ENCODE measurements at places on chromosomes 11 and 22.

DNA sequence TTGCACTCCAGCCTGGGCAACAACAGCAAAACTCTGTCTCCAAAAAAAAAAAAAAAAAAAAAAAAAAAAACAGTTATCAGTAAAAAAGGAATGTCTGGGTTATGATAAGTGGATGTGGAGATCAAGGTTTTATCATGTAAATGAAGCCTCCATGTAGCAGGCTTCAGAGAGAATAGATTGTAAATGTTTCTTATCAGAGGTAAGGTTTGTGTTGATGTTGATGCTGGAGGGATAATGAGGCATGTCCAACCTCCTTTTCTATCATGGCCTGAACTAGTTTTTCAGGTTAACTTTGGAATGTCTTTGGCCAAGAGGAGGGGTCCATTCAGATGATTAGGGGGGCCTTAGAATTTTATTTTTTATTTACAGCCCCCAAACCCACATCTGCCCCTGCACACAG lies 35.4 kb upstream of the TREH start:
- DNase-seq = no peak

- no peak for DNase-seq
Measured at GRCh38 chr22:17954200-17954859, 70.0 kb downstream of the MICAL3 start.

- no peak for DNase-seq
Measured at GRCh38 chr22:26642465-26643417, 14.6 kb upstream of the MIAT start.

DNA sequence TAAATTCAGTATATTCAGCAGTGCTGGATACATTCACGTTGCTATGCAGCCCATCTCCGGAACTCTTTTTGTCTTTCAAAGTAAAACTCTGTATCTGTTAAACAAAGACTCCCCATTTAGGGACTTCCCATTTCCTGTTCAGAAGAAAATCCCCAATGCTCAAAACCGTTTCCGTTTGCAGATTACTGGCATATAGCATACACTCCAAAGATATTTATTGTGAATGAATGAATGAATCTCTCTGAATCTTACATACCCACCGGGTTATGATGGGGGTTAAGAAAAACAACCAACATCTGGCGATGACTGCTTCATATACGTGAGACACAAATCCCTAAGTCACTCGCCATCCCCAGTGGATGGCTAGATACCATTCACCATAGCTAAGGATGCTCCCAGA lies 1.6 kb downstream of the THY1 start:
- no peak for DNase-seq

- DNase-seq = no peak
Measured at GRCh38 chr11:126890561-126890960, 110.0 kb downstream of the KIRREL3 start.

DNA sequence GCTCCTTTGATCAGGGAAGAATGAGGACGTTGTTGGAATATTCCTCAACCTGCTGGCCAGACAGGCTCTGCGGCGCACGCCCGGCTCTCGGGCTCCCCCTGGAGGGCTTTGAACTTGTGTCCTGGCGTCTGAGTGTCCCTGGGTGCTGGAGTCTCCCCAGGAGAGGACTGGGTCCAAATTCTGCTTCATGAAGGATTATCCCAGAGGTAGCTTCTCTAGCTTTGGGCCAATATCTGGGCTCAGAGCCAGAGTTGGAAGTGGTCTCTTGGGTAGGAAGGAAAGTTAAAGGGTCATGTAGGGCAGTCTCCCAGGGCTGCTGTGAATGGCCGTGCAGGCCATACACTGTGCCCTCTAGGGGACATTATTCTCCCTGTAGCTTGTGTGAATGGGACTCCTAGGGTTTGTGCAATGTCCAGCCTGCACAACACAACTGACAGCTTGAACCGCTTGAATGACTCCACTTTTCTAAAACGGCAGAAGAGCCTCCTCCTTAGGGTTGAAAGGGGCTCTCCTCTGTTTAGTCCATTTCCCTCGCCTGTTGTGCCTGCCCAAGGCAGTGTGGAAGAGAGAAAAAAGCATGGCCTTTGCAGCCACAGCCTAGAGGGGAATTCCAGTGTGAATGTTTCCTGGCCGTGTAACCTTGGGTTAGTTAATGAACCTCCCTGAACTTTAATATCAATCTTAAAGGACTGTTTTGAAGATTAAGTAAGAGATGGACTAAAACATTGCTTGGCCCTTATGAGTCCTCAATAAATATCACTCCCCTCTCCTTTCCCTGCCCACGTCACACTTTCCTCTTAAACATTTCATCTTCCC lies 111.2 kb upstream of the THY1 start:
- peak; percentile 95 for DNase-seq

- DNase-seq = no peak
Measured at GRCh38 chr11:3225826-3226750, 6.1 kb downstream of the MRGPRE start.

DNA sequence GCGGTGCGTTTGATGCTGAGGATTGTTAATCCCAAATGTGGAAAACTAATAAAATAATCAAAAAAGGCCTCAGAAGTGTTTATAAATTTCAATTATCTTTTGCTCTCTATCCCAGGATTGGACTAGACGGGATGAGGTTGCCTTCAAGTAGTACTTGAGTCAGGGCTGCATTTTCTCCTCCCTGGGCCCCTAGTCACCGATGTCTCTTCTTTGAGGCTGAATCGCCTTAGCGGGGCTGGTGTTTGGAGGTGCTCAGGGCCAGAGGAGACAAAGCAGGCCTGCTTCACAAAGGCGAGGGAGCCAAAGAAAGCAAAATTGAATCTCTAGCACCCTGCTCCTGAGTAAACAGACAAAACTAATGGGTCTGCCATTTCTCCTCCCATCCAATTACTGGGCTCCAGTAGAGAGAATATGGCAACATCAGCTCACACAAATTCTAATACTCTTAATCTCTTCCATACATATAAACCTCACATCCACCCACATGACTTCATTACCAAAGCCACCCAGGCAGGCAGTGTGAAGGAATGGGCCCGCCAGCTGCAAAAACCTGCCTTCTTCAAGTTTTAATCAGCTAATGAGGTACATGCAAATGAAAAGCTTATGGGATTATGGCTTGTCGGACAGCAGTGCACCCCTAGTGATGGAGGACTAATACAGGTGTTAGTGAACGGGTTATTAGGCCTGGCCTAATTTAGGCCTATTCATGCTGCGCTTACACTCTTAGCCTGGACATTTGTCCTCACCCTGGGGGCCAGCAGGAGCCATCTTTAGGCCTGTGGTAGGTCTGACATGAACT lies 52.7 kb upstream of the HTATIP2 start:
- DNase-seq = no peak

DNA sequence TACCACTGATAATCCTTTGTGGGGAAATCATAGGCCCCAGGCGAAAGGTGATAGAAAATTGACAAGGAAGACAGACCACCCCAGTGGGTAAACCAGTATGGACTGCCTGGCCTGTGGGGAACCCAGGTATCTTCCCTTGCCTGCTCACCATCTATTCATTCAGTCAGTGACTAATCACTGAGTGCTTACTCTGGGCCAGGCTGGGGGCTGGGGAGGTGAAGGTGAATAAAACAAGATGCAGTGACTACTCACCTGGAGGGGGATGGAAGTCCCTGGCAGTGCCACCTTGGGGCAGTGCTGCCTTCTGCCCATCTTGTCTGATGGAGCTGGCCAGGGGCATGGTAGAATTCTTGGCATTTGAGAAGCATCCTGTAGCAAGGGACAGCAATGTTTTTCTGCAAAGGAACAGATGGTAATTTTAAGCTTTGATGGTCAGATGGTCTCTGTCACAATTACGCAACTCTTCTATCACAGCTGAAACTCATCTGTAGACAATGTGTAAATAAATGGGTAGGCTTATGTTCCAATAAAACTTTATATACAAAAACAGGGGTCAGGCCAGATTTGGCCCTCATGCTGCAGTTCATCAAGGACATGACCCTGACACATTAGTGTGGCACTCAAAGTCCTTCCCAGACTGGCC lies 4.6 kb downstream of the ISX start:
- DNase-seq = no peak

DNA sequence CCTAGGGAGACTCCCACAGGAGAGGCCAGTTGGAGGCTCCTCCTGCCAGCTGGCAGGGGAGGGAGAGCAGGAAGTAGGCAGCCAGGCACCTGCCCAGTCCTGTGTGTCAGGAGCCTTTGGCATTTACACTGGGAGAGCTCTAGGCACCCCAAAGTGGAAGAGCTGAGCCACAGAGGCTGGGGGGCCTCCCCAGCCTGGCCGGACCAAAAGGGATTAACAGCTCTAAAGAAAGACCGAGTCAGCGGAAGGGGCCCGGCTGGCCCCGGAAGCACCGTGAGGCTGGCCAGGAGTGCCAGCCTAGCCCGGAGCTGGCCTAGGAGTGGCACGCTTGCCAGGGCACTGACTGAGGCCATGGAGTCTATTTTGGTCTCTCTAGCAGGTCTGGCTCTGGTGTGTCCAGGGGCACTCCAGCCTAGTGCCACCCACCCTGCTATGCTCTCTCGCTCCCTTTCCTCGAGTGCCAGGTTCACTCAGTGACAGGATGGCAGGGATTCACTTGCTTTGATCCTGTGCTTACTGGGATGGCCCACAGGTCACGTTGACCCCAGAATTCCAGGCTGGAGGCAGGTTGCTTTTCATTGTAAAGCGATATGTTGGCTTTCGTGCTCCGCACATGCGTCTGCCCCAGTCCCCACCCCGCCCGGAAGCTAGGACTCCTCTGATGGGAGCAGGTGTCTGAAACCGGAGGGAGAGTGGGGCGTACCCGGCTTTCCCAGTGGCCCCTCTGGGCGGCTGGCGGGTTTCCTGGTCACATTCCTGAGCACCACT lies 3.3 kb upstream of the KMT5B start:
- no peak for DNase-seq

DNA sequence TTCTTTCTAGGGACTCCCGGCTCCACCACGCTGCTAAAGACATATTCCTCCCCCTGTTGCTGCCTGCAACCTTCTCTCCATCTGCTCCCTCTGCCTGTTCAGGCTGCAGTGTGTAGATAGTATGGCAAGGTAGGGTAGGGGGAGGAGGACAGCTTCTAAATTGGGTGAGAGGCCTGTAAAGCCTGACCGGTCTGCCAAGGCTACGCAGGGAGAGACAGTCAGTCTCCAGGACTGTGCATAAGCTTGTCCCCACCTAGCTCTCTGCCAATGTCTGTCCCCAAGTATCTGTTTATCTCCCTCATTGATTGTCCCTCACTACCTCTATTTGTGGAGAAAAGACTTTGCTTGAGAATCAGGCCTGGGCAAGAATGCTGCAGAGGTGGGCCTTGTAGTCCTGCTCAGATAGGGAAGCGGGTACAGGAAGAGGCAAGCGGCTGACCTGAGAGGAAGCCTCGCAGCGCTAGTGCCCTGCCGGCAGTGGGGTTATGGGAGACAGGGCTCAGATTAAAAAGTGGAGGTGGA lies 871 bp upstream of the SEZ6L start:
- no peak for DNase-seq

DNA sequence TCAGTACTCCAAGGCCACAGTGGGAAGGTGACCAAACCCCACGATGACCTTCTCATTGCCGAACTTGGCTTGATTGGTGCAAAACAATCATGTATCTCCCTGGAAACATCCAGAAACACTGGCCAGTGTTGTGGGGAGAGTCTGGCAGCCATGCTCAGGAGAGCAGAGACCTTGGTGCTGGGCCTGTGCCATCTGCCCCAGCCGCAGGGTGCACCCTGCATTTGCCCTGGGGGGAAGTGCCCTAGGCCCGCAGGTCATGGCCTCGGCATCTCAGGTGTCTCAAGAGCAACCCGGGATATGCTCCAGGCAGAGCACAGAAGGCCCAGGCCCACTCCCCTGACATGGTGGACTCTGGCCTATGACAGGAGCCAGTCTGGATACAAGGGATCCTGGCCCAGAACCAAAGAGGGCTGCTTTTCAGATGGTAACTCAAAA lies 23.7 kb downstream of the ARVCF start:
- no peak for DNase-seq
